ENCODE measurements at places on chromosomes 13 and 19. TPM values are rescaled to one million over a fixed set of nuclear protein-coding genes. Genes with fewer than 3 reads are reported as not detected.

- no peak for DNase-seq
Measured at GRCh38 chr13:32310134-32310706, 4.9 kb downstream of the ZAR1L start.

DNA sequence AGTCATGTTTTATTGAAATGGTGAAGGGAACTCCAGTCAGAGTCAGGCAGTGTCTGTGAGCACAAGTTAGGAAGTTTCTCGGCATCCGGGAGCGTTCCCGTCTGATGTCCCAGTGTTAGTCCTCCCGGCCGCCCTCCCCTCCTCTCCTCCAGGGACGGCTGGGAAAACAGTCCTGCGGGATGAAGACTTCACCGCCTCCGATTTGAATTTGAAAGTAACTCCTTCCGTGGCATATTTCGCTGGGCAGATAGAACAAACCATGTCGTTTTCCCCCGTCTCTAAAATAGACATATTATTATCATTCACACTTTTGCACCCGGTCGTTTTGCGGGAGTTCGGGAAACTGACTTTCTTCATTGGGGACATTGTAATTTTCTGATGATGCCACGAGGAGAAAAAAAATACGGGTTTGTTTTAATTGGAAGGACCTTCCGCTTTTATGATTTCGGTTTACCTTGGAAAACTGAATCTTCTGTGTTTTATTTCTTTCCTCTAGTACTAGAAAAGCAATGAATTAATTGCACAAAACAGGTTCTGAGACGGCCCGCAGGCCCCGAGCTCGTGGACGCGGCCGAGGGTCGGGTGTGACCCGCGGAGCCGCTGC, 76.6 kb downstream of the ZIC5 start:
- DNase-seq = no peak

DNA sequence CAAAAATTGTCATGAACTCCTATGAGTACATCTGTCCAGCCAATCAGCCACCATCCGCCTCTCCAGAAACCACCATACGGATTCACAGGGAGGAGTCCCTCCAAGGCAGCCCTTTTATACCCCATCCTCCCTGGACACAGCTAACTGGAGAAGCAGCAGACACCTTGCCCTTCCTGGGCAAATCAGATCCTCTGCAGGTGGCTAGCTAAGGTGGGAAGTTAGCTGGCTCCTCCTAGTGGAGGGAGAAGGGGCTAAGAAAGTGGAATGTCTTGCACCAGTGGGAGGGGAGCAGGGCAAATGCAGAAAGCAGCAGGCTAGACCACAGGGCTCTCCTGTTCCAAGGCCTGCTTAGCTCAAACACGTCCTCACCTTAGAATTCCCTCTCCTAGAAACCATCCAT, 46.2 kb upstream of the UQCRFS1 start:
- no peak for DNase-seq

- DNase-seq = no peak
Measured at GRCh38 chr13:27495551-27495950, 45.2 kb upstream of the MTIF3 start.

GRCh38 chr19:38781058-38781457, 7.7 kb upstream of the LGALS7 start:
- DNase-seq = no peak

- no peak for DNase-seq
Measured at GRCh38 chr13:33284916-33285315, 639 bp downstream of the STARD13 start.

GRCh38 chr13:49400755-49401659, 42.9 kb downstream of the CAB39L start:
- DNase-seq = no peak

DNA sequence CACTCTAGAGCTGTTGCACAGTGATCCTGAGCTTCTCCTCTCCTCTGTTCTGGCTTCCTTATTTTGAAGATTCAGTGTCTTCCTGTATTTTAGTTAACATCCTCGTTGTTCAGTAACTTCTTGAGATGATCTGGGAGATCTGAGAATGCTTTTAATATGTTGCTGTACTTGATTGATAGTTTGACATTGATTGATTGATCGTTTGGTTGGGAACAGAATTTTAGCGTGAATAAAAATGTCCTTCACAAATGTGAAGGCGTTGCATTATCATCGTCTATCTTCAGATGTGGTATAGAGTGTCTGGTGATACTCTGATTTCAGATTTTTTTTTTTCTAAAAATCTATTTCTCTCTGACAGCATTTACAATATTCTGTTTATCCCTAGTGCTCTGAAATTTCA, 80.1 kb upstream of the KLF12 start:
- DNase-seq = no peak

- DNase-seq = no peak
Measured at GRCh38 chr19:41264581-41265394, 616 bp downstream of the HNRNPUL1 start.

DNA sequence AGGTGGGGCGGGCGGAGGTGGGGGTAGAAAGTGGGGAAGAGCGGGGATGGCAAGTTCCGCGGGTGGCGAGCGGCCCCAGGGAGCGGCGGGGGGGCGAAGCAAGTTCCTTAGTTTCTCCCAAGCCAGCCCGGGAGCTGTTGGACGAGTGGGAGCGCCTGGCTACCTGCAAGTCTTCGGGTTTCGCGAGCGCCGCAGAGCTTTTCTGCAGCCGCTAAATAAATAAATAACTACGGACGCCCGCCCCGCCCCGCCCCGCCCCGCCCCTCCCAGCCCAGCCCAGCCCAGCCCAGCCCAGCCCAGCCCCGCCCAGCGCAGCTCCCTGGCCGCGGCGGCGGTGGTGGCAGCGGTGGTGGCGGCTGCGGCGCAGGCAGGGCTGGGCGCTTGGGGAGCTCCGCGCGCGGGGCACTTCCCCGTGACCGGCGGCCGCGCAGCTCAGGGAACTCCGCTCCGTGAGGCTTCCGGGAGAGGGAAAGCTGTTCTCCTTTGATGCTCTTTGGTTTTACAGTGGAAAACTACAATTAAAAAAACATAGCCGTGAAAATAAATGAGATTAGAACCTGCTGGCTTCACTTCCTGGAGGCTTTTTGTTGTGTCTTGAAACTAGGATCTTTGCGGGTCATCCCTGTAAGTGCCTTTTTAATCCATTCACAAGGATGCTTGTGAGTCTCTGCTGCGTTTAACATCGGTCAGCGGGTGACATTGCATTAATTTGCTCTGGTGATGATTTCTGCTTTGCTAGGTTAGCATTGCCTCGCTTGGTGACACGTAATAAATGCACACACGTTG, at the start of gene UBE2L5:
Gene UBE2L5 (plus strand): TSS at position 440 of the 786 bp plus-strand sequence. CDS start 5,498 bp downstream, outside the sequence.
- DNase-seq = peak; percentile 37

GRCh38 chr19:33731881-33732280, 64.8 kb upstream of the KCTD15 start:
- no peak for DNase-seq

GRCh38 chr19:37896180-37896579, 10.2 kb downstream of the WDR87 start:
- no peak for DNase-seq

- no peak for DNase-seq
Measured at GRCh38 chr19:41588497-41589209, 12.7 kb downstream of the CEACAM21 start.

GRCh38 chr19:931860-932647, 6.2 kb downstream of the ARID3A start:
- no peak for DNase-seq

GRCh38 chr13:104310861-104311260, 1244.6 kb upstream of the SLC10A2 start:
- no peak for DNase-seq

DNA sequence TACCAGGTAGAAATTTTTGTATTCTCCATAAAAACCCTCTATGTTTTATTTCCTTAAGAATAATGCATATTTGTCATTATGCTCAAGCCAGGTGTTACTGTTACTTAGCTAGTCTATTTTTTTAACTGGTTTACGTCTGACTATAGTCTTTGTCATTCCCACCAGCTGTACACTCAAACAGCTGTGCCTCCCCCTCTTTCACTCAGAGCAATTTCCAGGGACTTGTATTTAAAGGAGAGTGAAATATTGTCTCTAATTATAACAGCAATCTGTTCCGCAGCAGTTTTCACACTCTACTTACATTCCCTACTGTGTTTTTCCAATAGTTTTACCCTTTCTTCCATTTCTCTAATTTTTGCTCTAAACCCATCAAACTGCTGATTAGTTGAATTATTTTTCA, 813.6 kb upstream of the MIR17HG start:
- no peak for DNase-seq

GRCh38 chr13:38686577-38687245, at the start of gene FREM2:
Gene FREM2, plus strand, starts transcription at chr13:38687077. Its CDS starts 268 bp downstream, at chr13:38687345.
- DNase-seq = no peak

DNA sequence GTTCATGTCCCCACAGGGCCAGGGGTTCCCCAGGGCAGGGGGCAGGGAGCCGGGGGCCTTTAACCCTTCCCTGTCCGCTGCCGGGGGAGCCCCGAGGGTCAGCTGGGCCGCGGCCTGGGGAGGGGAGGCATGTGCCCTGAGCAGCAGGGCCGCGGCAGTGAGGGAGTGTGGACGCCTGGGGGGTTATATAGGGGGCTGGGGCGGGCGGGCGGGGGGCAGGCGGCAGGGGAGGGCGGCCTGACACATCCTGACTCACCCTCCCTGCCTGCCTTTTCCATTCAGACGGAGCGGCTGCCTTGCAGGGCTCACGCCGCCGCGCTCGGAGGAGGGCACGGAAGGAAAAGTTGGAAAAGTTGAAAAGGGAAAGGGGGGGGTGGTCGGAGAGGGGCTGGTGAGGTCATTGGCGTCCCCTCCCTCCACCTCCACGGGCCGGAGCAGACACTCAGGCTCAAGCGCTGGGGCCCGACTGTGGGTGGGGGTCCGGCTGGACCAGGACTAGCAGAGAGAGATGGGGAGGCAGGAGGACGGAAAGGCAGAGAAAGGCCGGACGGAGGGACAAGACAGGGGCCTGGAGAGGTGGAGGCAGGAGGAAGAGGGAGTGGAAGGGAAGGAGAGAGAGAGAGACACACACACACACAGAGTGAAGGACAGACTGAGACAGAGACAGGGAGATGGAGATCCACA, at the start of gene IL11:
Gene IL11 (minus strand): TSS at position 159 of the 684 bp plus-strand sequence. CDS start 153 bp downstream, at position 6.
- DNase-seq = no peak

DNA sequence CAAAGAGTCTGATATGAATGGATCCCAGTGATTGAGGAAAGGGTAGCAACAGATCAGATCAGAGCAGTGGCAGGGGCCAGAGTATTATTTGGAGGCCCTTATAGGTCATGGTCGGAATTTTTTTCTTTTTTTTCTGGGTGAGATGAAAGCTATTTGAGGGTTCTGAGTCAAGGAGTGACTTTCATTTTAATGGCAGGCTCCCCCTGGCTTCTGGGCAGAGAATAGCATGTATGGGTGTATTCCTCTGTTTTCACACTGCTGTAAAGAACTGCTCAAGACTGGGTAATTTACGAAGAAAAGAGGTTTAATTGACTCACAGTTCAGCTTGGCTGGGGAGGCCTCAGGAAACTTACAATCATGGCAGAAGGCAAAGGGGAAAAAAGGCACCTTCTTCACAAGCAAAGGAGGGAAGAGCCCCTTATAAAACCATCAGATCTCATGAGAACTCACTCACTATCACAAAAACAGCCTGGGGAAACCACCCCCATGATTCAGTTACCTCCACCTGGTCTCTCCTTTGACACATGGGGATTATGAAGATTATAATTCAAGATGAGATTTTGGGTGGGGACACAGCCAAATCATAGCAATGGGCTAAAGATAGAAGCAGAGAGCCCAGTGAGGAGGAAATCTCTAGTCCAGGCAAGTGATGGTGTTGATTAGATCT, 3.0 kb upstream of the SLC6A16 start:
- DNase-seq = no peak

C19orf73 gene
- 7.4 TPM for total RNA-seq

LILRA5 gene
- total RNA-seq = not detected

MYADM gene
- 4.1 TPM for total RNA-seq

RFXAP gene
- total RNA-seq = 3.8 TPM

DCT gene
- total RNA-seq = not detected

ZNF135 gene
- 0.83 TPM for total RNA-seq

USPL1 gene
- 19.1 TPM for total RNA-seq

YIF1B gene
- 27.7 TPM for total RNA-seq

CLEC4M gene
- total RNA-seq = not detected
